ENCODE measurements at places on chromosomes 2 and 18.

DNA sequence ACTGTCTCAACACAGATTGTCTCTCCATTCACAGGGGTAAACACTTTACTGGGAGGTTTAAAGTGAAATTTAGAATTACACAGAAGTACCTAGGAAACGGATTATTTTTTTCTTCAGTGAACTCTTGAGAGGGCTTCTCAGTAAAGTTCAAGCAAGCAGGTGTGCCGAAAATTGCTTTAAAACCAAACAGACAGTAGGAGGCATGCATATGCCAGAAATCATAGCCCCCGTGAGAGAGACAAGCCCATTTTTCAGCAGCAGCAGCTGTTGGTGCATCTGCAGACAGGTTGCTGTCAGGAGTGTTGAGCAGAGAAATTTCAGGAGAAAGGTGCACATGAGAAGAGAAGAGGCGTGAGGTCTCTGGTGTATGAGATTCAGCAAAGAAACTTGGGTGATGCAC is 2115.5 kb upstream of the CELF4 start:
- no peak for DNase-seq

DNA sequence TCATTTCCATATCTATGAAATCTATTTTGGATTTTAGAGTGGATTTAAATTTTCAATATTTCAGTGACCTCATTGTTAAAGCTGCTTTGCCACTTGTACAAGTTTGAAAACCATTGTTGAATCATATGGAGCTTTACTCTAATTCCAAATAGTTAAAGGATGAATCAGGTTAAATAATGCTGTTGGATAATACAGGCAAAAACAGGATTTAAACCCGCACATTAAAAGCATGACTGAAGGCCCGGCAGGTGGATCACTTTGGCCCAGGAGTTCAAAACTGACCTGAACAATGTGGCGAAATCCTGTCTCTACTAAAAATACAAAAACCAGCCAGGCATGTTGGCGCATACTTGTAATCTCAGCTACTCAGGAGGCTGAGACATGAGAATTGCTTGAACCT is 68.3 kb downstream of the RIF1 start:
- no peak for DNase-seq

DNA sequence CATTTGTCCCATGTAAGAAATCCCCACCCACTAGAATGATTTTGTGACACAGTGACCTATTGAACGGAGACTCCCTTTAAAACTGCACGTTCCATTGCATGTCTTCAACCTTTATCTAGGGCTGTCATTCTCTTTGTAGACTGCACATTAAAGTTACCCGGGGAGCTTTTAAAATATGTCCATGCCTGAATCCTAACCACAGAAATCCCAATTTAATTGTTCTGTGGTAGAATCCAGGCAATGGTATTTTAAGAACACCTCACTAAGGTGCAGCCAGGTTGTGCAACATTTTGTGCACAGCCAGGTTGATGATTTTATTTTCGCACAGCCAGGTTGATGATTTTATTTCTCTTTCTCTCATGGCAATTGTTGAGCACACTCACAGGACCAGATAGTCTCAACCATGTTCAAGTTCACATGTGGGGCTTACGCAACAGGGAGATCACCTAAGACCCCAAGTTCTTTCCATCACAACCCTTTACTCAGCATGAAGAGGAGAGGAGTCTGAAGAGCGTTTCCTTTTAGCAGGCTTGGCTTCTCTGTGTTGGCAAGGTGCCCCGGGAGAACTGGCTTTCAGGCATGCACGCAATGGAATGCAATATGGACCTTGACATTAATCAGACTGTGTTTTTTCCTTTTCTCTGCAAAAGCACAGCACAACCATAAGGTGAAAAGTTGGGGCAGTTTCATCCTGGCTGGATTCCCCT is 467.3 kb upstream of the ETAA1 start:
- DNase-seq, result no peak

DNA sequence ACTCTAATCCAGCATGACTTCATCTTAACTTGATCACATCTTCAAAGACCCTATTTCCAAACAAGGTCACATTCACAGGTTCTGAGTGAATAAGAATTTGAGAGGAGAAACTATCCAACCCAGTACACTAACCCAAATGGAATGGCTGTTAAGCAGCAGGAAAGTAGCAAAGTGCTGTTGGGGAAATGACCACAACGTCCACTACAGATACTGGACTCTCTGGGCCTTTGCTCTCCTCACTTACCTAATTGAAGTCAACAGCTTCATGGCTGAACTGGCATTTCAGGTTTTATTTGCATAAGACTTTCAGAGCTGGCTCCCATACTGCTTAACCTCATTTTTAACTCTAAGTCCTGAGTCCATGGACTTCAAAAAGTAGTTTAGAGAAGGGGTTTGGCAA is 38.0 kb upstream of the ACVR2A start:
- DNase-seq, result no peak

DNA sequence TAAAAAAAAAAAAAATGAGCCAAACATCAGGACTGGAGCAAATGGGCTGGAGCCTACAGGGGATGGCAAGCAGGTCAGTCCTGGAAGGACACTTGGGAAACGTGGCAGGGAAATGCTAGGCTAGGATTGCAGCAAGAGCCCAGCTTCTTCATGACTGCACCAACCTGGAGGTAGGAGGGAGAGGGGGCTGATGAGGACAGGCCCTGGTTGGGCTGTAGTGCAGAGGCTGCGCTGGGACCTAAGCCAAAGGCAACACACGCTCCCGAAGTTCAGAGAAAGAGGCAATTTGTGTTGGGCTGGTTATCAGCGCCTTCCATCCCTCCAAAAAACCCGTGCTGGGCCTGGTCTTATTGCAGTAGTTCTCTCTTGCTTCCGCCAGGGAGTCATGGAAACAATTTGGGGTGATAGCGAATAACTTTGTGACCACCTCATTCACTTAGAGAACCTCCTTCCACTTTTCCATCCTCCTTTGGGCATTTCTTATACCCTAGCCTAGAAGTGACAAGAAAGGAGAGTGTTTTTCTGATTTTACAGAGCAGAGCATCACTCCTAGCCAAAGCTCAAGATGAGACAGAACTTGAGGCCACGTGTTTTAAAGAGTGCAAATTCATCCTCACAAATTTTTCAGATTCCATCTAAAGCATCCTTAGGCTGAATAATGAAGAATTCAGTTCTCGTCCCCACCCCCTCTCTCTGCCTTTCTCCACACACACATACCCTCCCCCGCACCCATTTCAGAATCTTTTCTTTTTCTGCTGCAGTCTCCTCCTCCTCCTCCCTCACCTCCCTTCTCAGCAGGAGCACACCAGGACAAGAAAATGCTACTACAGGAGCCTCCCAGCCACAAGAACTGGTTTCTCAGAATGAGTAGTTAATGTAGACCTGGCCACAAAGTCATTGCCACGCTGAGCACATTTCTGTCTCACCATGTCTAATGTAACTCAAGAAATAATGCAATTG is 82.5 kb upstream of the STPG4 start:
- DNase-seq, result no peak

DNA sequence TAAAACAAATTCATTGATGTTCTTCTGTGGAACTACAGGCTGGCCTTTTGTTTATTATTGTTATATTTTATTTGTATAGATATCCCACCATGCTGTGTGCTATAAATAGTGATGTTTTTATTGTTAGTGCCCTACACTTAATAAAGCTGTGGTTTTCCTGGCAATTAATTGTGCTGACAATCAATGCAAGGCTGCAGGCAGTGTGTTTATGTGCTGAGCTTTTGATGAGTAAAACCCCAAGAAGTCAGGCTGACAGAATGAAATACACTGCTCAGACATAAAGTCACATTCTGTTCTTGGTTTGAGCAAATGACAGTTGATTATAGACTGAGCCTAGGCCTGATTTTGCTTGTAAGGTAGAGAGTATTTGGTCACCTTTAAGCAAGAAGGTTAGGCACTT is 362.7 kb downstream of the CPS1 start:
- no peak for DNase-seq

All from forelimb muscle (tissue), 1 donor.